Right cardiac atrium (tissue), 5 donors: ENCODE measurements at places on chromosomes 16 and 17.

DNA sequence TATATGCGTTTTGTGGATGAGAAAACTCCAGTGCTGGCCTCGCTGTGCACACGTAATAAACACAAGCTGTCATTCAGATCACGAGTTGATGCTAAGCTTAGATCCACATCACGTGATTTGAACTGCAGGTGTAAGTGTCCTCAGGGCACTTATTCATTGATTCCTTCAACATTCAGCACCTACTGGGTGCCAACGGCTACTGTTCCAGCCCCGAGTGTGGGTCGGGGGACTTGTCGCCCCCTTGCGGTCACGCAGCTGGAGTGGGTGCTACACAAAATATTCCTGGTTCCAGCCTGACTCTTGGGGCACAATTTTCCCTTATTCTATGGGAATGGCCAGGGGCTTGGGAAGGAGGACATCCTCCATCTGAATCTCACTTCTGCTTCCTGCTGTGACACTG lies 29.9 kb upstream of the GINS2 start:
- no peak for DNase-seq

DNA sequence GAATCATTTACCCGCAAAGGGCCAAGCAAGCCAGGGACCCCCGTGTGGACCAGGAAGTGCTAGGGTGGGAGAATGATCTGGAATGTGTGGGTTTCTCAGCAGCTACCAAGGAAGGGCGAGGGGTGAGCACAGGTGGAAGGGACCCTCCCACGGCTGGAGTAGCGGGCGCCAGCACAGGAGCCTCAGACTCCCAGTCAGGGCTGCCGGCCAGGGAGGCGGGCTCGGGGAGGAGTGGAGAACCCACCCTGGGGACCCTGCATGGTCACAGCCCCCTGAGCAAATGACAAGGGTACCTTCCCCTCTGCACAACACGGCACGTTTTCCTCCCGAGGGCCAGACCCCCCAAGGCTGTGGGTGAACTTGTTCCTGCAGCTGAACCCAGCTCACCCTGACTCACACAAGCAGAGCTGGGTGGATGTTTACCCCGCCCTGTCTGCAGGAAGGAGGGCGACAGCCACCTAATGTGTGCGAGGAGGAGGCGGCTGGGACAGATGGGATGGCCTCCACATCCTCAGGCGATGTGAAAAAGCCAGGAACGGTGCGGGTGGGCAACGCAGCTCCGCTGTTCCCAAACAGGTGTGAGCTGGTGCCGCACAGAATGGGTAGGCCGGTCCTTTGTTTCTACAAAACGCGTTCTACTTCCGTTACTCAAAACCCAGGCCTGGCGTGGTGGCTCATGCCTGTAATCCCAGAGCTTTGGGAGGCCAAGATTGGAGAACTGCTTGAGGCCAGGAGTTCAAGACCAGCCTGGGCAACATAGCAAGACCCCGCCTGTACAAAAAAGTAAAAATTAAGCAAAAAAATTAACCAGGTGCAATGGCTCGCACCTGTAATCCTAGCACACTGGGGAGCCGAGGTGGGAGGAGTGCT lies 6.2 kb downstream of the ECI1 start:
- peak; percentile 7 for DNase-seq

GRCh38 chr17:75590314-75590761 lies 2.7 kb downstream of the MYO15B start:
- peak; percentile 50 for DNase-seq

DNA sequence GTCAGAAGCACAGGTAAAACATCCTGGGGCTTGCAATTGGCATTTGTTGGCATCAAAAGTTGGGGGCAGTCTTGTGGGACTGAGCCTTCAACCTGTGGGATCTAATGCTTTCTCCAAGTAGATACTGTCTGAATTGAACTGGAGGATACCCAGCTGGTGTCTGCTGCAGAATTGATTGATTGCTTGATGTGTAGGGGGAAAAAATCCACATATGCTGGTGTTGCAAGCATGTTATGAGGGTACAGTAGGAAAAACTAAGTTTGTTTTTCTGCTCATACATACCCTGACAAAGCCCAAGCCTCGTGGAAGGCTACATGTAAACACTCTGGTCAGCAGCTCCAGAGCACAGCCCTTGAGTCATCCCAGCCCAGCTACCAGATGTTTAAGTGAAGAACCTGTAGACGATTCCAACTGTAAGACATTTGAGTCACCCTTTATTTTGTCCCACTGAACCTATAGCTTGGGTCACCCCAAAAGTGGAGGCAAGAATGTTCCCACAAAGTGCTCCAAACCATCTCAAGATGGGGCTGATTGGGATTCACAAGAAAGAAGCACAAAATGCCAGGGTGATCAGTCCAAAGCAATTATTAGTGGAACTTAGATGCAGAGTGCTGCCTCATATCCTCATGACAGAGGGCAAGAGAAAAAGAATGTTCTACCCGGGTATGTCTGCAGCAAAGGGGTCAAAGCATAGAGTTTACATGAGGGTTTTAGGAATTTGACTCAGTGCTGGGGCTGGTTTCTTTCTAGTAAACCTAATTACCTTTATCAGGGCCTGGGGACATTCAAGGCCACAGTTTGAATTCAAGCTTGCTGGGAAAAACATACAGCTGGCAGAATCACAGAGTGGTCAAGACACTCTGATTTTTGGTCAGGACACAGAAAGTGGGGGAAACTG lies 9.6 kb upstream of the APPBP2 start:
- DNase-seq, result no peak

GRCh38 chr17:40697297-40697696 lies 6.3 kb downstream of the KRT24 start:
- DNase-seq, result no peak

- DNase-seq, result no peak
These were observed 329 bp upstream of the NLE1 start for GRCh38 chr17:35142467-35142796.

DNA sequence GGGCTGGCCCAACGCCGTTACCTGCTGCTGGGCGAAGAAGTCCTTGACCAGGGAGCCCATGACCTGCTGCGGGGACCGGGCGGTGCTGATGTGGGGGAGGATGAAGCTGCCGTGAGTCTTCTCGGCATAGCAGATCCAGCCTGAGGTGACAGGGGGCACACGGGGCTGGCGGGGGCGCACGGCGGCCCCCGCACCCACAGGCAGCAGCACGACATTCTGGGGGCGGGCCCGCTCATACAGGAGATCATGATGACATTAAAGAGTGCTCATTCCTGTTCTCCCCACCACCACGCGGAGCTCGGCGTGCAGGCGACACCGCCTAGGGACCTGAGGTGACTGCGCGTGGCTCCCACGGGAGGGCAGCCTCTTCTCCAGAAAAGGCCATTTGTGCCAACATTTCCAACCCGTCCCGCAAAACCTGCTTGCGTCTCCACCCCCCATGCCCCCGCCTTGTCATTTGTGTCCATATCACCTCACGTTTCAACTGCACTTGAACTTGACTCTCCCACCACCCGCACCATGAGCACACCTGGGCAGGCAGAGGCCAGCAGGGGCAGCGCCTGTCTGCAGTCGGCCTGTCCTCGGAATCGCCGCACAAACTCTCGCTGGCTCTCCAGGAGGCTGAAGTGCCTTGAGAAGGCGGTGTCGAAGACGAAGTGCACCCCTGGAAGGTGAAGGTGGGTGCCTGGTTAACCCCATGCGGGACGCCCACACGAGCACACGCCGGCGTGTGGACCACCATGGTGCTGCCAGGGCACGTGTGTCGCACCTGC lies 6.4 kb downstream of the CIAO3 start:
- DNase-seq, result no peak

DNA sequence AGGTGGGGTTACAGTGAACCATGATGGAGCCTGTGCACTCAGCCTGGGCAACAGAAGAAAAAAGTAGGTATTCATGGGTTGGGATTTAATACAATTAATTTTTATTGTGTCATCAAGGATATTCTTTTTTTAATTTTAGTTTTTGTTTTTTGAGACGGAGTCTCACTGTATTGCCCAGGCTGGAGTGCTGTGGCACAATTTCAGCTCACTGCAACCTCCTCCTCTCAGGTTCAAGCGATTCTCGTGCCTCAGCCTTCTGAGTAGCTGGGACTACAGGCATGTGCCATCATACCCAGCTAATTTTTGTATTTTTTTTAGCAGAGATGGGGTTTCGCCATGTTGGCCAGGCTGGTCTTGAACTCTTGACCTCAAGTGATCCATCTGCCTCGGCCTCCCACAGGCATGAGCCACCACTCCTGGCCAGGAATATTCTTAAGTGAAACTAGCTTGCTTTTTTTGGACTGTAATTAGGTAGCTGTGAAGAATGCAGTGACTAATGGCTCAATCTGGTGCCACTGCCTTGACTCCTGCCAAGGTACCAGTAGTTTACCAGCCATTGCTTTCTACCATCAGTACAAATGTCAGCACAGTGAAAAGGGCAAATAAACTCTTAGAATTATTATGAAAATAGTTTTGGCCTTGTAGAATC lies 4.8 kb downstream of the PPM1D start:
- DNase-seq, result no peak

DNA sequence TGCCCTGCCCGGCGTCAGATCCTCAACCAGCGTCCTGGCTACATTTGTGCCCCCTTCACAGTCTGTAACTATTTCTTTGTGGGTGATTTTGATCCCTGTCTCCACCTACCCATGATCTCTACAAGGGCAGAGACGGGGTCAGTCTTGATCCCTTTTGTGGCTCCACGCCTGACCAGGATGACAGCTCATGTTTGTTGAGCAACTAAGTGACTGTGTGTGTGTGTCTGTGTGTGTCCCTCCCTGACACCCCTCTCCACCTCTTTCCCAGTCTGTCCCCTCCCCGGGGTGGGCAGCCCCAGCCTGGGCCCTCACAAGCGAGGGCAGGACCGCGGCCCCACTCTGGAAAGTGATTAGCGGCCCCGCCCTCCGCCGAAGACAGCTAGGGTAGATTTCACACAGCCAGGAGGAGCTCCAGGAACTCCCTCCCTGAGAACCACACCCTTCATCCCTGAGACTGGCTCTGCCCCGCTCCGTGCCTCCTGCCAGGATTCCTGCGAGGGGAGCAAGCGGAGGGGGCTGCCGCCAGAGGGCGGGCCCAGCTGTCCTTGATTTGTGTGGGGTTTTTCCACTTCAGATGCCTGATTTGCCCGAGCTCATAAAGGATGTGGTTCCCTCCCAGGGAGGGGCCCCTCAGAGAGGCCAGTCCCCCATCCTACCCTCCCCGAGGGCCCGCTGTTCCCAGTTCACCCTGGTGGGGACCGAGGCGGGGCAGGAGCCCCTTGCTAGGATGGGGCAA lies 5.3 kb upstream of the HS3ST6 start:
- DNase-seq, result peak; percentile 58

DNA sequence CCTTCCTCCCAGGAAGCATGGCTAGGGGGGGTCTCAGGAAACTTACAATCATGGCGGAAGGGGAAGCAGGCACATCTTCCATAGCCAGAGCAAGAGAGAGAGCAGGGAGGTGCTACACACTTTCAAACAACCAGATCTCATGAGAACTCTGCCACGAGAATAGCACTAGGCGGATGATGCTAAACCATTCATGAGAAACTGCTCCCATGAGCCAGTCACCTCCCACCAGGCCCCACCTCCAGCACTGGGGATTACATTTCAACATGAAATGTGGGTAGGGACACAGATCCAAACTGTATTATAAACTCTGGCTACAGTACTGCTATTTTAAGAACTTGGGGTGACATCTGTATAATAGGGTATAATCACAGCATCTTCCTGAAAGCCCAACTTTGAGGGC lies 83.1 kb upstream of the CACNG5 start:
- no peak for DNase-seq

GRCh38 chr16:13245713-13246377 lies 344.4 kb downstream of the SHISA9 start:
- no peak for DNase-seq

GRCh38 chr16:83137894-83138293 lies 511.1 kb downstream of the CDH13 start:
- DNase-seq, result no peak

- peak; percentile 61 for DNase-seq
These were observed 7.6 kb downstream of the CCDC57 start for GRCh38 chr17:82204831-82205719.

- no peak for DNase-seq
These were observed 139.1 kb downstream of the CCT6B start for GRCh38 chr17:34822007-34822739.

DNA sequence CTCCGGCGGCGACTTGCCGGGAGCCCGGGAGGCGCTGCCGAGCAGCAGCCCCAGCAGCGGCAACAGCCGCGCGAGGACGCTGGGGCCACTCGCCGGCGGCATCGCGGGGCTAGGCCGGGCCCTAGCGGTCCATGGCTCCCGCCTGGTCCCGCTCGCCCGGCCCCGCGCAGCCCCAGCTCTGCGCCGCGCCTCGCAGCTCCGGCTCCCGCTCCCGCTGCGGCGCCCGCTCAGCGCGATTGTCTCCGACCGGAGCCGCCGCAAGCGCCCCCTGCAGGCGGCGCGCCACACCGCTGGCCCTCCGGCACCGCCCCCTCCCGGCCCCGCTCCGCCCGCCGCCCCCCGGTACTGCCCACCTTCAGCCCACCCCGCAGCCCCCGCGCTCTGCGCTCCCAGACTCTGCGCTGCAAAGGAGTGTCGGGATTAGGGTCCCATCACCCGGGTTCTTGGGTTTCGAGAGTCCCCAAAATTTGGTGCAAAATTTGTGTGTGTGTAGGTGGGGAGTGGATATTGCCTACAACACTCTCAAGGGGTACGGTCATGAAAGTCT lies at the start of gene FAM171A2:
Gene FAM171A2 (minus strand): TSS at position 241 of the 547 bp plus-strand sequence. CDS start 139 bp downstream, at position 102.
- peak; percentile 66 for DNase-seq

- peak; percentile 63 for DNase-seq
These were observed 993 bp downstream of the ERN1 start for GRCh38 chr17:64128787-64129514.

GRCh38 chr16:88634994-88635670 lies 3.2 kb upstream of the IL17C start:
- no peak for DNase-seq

DNA sequence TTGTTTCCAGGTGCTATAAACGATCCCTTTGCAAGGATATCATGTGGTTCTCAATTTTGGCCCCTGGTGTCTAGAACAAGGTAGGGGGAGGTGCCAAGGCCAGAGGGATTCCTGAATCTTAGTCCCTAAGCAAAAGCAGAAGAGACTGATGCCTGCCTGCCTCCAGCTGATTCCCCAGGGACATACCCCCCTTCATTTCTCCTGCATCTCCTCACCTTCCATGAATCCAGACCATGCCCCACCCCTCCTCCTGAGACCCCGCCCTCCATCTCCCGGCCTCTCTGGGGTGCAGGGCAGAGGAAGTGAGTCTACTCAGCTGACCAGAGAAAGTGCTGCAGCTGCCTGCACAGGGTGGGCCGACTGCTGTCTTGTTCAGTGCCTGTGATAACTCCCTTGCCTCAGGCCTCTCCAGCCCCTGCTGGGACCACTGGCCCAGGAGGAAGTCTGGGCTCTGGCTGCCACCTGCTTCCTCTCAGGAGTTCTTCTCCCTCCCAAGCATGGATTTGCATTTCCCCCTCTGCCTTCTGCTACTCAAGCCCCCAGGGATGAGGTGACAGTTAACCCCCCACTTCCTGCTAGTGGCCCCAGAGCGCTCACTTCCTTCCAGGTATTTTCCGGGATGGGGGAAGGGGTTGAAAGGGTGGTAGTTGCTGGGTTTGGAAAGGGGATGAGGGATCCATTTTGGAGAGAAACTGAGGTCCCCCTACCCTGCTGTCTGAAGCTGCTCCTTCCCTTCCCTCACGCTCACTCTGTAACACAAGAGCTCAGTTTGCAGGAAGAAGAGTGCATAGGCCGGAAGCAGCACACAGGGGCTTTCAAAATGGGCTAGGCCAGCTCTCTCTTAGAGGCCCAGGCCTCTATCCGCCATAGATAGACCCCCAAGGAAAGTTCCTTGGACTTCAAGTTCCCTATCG lies 10.5 kb upstream of the TSPOAP1 start:
- DNase-seq, result peak; percentile 77

GRCh38 chr16:88940862-88941817 lies 35.9 kb downstream of the CBFA2T3 start:
- DNase-seq, result no peak
